NAMALWA (cell line): ENCODE measurements at places on chromosomes 2 and 18.

- DNase-seq: no peak
Measured at GRCh38 chr2:239671916-239672849, 271.4 kb upstream of the HDAC4 start.

- no peak for DNase-seq
Measured at GRCh38 chr2:182064019-182064778, 78.5 kb downstream of the PPP1R1C start.

DNA sequence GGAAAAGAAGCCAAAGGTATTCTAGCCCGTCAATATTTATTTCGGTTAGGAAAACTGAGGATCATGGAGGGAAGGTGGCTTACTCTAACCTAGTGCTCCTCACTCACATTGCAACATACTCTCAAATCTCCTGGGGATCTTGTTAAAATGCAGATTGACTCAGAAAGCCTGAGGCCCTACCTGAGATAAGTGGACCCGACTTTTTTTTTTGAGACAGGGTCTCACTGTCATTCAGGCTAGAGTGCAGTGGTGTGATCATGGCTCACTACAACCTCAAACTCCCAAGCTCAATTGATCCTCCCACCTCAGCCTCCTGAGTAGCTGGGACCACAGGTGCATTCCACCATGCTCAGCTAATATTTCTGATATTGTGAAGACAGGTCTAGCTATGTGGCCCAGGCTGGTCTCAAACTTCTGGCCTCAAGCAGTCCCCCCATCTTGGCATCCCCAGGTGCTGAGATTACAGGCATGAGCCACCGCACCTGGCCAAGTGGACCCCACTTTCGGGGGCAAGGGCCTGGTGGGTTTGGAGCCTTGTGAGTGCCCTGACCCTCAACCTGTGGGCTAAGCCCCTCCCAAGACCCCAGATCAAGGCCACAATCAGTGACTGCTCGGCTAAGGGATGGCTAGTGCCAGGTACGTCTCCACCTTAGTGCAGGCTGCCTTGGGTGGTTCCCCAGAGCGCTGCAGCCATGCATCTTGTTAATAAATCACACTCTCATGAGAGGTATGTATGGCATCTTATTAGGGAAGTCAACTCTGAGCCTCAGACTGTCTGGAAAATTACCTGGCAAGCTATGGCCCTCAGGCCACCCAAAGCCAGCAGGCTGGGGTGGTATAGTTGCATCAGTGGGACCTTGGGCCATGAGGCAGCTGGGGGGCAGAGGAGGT, 1.1 kb upstream of the NEURL3 start:
- no peak for DNase-seq

GRCh38 chr2:218218268-218219185, 1.5 kb downstream of the ARPC2 start:
- DNase-seq: peak; percentile 87

DNA sequence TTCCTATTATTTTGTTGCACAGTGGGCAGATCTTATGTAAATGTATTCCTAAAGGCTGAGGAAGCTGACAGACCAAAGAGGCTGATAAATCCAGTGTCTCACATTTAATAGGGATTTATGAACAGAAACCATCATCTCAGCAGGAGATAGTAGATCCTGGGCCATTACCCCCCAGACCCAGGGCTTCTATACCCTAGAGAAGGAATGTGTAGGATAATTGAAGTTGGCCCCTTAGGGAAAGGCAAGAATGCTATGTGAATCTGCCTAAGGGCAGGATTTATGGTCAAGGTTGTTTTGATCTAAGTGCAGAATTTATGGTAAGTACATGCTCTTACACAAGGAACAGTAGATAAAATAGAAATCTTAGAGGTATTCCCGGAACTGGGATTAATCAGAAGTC, 29.0 kb downstream of the RPL37A start:
- no peak for DNase-seq

- DNase-seq: no peak
Measured at GRCh38 chr18:14124689-14125088, 7.5 kb downstream of the ZNF519 start.

- DNase-seq: no peak
Measured at GRCh38 chr2:160199683-160200389, at the start of gene ITGB6. ITGB6 (minus strand) TSS chr2:160200272; CDS start chr2:160200063, 209 bp downstream.

GRCh38 chr2:26316041-26316440, 29.9 kb upstream of the SELENOI start:
- no peak for DNase-seq

DNA sequence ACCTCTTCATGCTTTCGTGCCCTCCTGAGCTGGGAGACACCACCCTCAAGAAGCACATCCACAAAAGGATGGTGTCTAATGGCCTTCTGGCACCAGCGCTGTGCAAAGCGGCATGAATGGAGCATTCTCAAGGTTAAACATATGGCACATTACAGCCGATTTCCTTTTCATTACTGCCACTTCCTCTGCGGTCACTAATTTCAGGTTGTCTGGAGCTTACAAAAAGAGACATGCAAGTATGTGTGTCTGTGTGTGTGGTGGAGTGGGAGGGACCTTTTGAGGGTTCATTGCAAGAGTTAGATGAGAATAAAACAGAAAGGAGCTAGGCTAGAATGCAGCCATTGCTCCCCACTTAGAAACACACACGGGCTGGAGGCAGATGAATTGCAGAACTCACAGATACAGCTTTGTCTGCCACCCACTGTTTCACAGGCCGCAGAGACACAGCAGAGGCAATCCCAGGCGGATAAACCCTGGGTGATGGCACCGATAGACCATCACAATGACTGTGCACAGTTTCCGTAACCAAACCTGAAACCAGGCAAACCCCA, 76.0 kb downstream of the TGIF1 start:
- DNase-seq: no peak

- DNase-seq: no peak
Measured at GRCh38 chr2:240387669-240388358, 47.6 kb upstream of the GPC1 start.

DNA sequence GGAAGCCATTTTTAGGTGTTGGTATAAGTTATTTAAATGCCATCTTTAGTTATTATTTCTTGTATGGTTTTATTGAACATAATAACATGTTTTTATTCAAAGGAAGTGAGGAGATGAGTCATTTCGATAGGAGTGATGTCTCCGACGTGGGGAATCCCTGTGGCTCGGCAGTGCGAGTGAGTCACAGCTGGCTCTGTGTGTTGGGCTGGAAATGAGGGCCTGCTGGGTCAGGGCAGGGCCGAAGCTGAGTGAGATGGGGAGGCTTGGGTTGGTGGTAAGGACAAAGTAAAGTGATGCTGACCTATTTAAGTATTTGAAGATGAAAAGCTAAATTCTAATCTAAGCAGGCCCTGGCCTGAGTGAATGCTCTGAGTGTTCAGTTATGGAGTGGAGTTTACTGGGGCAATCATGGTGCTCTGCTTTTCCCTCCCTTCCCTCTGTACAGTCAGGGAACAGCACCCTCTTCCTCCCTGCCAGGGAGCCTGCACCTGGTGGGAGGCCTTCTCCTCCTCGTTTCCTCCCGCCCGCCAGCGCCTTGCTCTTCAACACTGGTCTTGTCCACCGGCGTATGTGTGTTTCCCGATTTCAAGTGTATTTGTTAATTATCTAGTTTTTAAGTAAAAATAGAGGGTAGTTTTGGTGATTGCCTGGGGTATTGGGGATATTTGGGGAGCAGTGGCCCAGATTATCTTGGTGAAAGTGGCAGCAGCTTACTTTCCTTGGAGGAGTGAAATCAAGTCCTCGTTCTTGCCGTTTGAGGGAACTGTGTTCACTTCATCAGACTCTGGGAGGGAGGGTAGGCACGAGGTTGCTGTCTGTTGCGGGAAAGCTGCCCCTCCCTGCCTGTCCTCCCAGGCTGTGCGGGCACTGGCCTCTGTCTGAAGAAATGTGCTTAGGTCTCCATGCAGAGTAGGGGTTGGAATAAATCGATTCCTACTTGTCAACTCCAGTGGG, 157.0 kb downstream of the LDLRAD4 start:
- no peak for DNase-seq

DNA sequence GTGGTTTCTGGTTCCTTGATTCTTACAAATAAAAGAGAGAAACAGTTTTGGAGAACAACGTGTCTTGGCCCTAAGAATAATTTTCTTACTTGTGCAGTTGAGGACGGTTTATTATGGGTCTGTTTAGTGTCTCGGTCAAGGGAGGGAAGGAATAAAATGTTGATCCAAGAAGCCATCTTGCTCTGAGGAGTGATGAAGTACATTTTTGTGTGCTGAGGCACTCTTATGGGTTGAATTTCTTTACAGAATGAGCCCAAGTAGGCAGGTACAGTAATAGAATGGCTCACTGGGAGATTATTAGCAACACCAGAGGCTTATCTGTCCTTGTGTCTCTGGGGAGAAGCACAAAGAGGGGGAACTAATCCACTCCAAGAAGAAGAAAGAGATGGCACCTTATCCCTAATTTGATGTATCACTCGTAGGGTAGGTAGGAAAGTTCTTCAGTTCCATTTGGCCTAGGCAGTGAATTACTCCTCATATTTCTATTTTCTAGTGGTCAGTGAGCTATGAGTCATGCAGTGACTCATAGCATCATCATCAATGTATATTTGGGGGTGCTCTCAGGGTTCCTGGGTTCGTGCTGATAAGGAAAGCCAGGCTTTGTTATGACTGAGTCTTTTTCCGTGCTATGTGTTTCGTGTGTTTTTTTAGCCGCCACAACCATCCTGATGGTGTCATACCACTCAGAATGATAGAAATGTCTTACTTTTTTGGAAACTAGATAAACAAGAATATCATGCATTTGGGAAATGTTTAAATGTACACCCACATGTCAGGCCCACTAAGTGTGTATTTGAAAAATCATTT, 250.1 kb upstream of the CTAGE1 start:
- no peak for DNase-seq

DNA sequence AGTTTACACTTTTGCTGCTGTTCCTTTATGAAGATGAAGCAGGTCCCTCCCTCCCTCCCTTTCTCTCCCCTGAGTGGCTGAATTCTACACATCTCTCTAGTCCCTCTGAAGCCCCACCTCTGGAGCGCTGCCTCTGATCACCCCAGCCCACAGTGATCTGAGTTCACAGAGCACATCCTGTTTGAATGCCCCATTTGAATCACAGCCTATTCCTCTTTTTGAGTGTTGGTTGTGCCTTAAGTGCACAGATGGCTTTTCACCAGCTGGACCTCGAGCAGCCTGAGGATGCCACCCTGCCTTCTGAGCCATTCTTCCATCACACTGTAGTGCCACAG, 87.1 kb downstream of the ITGB1BP1 start:
- peak; percentile 91 for DNase-seq

GRCh38 chr2:110674620-110675555, 3.0 kb downstream of the BUB1 start:
- DNase-seq: peak; percentile 72

GRCh38 chr2:239330836-239331235, 70.0 kb downstream of the HDAC4 start:
- no peak for DNase-seq

DNA sequence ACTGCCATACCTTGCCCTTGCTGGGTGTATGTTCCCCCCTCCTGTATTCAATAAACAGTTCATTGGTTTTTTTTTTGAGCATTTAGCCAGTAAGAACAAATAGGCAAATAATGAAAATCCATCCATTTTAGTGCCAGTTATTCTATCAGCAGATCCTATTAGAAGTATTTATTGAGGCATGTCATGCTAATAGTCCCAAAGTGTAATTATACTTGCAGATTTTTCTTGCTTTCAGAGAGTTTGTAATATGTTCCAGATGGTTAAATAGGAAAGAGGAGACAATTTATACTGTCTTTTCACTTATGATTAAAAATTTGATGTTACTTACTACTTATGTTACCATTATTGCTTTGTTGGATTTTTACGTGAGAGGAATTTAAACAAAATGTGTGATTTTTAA, 127.6 kb downstream of the NCOA1 start:
- no peak for DNase-seq

DNA sequence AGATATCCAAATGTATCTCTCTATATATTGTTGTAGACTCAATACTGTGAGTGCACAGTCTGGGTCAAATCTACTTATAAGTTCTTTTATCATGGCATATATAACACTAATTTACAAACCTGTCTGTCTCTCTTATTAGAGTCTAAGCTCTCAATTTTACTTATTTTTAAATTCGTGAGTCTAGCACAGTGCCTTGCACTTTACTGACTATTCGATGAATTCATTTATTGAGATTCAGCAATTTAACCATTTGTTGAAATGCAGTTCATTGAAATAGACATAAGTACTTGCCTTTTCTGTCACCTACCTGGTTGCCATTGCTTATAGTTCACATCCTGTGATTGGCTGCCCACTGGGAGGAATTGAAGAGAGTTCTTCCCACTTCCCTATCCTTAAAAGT, 10.3 kb upstream of the ALS2 start:
- DNase-seq: no peak

- no peak for DNase-seq
Measured at GRCh38 chr2:3442185-3442584, 62.7 kb downstream of the TRAPPC12 start.
